AML-193 (cell line): ENCODE measurements at places on chromosomes 2 and 18.
A peak's percentile ranks its signal among the peaks of the same experiment; 100 is the strongest.

GRCh38 chr2:138698428-138698827, 81.8 kb downstream of the NXPH2 start:
- DNase-seq: no peak

DNA sequence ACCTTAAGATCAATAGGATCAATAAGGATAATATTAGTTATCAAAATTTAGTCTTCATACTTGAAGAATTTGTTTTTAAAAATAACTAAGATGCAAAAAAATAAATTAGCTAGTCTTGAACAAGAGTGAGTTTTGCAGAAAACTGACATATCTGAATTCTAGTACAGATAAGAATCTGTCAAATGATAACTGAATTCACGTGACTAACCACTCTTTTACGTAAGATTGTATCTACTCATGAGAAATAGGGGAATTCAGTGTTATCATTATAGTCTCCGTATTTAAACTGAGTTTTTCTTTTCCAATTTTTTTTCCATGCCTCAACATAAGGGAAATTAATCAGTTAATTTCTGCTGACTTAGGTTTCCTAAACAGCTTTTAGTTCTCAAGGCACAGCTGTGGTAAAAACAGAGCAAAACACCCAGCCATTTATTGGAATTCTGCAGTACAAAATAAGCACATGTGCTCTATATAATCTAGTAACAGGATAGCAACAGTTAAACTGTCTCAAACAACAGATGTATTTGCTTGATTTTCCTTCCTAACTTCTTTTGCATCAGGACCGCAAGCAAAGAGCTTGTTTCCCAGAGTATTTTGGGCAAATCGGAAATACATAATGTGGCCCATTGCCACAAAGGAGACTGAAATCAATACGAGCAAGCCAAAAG, 19.1 kb downstream of the SLC40A1 start:
- DNase-seq: no peak

DNA sequence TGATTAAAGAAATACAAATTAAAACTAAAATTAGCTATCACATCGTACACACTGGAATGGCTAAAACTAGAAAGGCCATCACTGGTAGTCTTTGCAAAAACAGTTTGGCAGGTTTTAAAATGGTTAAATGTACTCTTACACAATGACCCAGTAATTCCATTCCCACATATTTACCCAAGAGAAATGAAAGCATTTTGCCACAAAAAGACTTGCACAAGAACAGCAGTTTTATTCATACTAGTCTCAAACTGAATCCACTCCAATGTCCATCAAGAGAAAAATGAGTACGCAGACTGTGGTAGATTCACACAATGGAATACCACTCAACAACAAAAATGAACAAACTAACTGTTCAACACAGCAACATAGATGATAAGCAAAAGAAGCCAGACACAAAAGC, 29.1 kb downstream of the SP140L start:
- peak; percentile 1 for DNase-seq

- no peak for DNase-seq
Observed at GRCh38 chr2:160006475-160006874, 55.9 kb downstream of the PLA2R1 start.

GRCh38 chr2:98346311-98347236, at the start of gene CNGA3:
CNGA3 (plus strand) TSS chr2:98346456; CDS start chr2:98369976, 23,520 bp downstream.
- no peak for DNase-seq

GRCh38 chr2:130884013-130884412, 47.3 kb downstream of the ARHGEF4 start:
- no peak for DNase-seq

DNA sequence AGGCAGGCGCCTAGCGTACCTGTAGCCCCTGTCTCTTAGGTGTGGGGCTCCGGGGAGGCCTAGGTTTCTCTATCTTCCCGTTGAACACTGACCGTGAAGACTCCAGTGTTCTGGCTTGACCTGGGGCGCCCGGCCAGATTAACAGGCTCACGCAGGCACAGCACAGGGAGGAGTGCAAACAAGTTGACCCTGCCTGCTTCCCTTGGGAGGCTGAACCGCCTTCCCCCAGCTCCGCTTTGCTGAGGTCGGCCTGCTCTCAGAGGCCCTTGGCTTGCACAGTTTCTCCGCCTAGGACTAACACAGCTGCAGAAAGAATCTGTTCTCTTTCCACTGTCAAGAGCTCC, 567 bp downstream of the PCYOX1 start:
- no peak for DNase-seq

- DNase-seq: no peak
Observed at GRCh38 chr2:239944694-239945551, 80.2 kb downstream of the NDUFA10 start.

DNA sequence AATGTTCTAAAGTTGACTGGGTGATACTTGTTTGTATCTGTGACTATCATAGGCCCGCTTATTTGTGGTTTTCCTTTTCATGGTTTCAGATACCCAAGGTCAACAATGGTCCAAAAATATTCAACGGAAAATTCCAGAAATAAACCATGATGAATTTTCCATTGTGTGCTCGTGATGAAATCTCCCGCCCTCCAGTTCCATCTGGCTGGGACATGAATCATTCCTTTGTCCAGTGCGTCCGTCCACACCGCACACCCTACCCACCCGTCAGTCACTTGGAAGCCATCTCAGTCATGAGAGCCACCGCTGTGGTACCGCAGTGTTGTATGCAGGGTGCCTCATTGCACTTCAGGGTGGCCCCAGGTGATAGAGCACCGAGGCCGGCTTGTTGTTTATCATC, 268.2 kb upstream of the PXDN start:
- DNase-seq: no peak

DNA sequence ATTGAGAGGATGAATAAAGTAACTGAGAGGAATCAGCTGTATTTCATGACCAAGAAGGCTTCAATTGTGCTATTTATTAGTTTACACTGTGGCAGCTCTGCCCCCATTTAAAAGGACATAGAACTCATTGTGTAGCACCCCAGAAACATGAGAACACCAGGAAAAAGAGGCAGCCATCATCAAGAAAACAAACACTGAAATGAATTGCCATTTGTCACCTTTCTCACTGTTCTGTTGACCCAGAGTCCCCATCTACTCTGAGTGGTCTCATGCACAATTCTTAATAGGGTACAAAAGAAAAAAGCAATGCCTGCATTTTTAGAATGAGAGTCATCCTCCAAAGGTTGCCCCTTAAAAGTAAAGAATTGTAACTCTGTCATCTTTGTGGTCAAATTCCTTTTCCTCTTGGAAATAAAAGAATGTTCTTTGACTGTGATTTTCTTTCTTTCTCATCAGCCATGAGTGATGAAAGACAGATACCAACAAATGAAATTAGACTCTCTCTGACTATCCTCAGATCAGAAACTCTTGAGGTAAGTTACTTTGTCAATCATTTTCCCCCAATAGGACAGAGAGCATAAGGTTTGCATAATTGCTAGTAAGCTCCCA, 1941.9 kb upstream of the PIK3C3 start:
- no peak for DNase-seq

DNA sequence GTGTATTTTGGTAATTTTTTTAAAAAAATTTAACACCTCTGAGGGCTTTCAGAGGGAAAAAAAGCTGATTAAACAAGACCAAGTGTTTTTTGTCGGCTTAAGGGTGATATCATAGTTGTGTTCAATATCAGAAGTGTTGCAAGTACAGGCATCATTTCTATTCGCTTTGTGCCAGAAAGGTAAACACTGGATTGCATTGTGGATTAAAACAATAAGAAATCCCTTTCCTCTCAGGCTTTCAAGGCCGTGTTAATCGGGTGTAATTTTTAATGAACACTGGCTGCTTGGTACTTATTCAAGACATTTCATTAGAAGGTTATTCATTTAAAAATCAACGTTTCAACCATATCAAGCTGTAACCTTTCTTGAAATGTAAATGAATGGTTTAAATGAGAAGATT, 18.3 kb downstream of the FIGN start:
- DNase-seq: no peak

- DNase-seq: no peak
Observed at GRCh38 chr2:164112105-164112504, 376.3 kb upstream of the FIGN start.

DNA sequence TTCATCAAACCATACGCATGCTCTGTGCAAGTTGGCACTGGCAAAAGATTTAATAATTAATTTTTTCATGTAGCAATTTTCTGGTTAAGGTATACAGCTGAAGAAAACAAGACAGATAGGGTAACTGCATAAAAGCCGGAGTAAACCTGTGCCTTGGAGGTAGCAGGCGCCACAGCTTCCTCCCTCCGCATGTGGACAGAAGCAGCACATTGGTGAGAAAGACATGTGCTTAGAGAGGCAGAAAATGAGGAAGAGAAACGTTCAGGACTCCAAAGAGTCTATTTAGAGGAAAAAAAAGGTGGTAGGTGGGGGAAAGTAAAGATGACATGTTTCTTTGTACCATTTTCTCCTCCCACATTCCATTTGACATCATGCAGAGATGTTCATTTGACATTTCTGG, 9.3 kb downstream of the ST6GAL2 start:
- no peak for DNase-seq

DNA sequence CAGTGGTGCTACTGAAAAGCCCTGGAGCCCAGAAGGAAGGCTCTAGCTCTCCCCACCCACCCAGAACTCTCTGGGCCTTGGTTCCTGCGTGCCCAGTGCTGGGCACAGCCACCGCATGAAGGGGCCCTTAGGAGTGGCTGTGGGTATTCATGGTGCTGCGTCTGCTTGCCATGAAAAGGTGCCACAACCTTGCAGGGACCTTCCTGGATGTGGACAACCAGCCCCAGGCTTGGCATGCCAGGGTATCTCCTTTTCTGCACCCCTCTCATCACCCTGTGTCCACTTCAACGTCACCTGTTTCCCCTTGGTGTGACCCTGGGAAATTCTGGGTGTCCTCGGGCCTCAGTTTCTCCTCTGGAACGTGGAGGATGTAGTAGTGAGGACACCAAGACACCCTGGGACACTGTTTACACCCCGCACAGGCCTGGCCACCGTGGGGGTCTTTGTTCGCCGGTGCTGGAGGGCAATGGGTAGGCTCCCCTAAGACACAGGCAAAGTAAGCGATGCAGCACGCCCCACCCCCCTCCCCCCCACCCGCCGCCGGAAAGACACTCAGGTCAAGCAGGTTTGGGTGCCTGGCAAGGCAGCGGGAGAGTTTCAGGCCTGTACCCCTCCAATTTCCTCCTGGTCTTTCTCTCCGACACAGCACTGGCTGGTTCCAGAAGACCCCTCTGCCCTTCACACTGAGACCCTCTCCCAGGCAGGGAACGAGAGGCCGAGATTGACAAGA, 34.8 kb upstream of the TAF1B start:
- DNase-seq: no peak

GRCh38 chr2:101083613-101084012, 67.6 kb downstream of the TBC1D8 start:
- DNase-seq: no peak

GRCh38 chr2:46123013-46123412, 174.2 kb upstream of the EPAS1 start:
- no peak for DNase-seq

GRCh38 chr18:76490670-76491472, 4.2 kb downstream of the ZNF516 start:
- no peak for DNase-seq

DNA sequence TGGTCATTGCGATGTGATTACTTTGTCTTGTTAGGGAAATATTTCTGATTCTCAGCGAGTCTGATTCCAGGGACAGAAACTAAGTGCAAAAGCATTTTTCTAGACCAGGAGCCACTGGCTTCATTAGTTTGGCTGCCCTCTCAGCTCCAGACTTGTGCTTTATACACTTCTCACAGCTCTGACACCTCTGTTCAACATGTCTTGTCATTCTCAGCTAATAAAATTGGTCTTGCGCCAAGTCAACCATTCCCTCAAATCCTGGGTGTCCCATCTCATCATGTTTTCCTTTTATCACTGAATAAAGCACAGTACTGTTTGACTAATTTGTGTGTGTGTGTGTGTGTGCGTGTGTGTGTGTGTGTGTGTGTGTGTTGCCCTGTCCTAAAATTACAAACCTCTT, 215.5 kb upstream of the EPHA4 start:
- DNase-seq: no peak

- no peak for DNase-seq
Observed at GRCh38 chr2:126787289-126787688, 111.4 kb upstream of the TEX51 start.

DNA sequence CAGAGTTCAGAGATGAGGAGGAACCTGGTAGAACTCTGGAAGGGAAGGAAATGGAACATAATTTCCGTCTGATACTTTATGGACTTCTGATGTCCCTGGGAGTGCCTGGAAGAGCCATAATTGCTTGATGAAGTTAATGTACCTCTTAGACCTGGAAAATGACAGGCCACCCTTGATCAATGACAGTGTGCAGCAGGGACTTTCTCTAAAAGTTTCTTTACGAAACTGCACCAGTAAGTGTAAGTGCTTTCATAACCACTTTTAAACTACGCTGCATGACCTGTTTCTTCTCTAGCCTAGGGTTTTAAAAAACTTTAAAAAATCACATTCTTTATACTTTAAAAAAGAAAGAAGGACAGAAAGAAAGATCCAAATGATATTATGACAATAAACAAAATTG, 164.5 kb downstream of the LPIN1 start:
- DNase-seq: no peak

DNA sequence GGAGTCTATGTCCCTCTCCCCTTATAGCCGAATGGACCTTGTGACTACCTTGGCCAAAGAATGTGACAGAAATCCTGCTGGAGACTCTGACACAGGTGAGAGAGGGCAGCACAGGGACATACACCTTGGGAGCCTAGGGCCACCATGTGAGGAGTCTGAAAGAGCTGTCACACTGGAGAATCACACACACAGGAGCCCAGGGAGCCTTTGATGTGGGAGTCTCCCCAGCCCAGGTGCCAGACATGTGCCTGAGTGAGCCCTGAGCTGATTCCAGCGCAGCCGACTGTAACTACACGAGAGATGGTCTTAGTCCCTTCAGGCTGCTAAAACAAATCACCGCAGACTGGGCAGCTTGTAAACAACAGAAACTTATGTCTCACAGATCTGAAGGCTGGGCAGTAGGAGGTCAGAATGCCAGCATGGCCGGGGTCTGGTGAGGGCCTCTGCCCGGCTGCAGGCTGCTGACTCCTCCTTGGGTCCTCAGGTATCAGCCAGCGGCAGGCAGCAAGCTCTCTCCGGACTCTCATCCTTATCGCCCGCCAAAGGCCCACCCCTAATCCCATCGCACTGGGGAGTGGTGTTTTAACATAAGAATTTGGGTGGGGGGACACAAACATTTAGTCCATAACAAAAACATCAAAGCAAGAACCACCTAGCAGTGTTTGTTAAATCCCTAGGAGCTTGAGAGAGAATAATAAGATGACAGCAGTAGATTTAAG, 63.8 kb upstream of the GPR45 start:
- no peak for DNase-seq

GRCh38 chr2:232026910-232027309, 65.4 kb downstream of the DIS3L2 start:
- DNase-seq: no peak

DNA sequence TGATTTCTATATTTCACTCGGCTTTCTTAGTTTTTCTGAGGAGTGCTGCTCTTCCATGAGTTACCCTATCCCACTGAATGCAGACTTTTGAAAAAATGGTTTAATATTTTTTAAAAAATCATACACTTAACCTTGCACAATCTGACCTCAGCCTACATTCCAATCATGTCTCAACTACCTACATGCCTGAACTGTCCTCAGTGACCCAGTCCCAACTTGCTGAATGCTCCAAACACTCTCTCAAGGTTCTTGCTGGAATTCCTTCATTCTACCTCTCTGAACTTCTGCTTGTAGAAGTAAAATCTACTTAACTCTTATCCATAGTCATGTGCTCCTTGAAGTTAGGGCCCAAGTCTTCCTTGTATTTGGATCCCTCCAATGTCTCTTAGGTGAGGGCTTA, 181.6 kb downstream of the XIRP2 start:
- no peak for DNase-seq

GRCh38 chr2:158395166-158395565, 61.4 kb downstream of the CCDC148 start:
- no peak for DNase-seq
